ENCODE measurements at places on chromosomes 12 and 14.

DNA sequence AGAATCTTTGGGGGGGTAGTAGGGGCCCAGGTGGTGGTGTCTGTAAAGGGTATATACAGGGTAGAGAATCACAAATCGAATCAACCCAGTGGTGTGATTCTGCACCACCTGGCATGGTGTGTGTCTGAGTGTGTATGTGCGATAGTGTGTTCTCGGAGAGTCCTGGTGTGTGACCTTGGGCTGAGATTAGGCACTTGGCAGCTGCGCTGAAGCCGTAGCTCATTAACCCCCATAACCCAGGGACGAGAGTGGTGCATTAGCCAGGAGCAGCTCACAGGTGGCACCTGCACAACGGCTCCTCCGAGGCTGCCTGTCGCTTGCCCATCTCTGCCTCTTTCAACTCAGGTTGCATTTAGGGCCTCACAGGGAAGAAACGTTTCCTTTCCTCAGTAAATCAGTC is 15.6 kb upstream of the TESC start:
- no peak for DNase-seq

- DNase-seq, result no peak
These were observed 22.0 kb upstream of the MGST1 start for GRCh38 chr12:16325426-16325825.

DNA sequence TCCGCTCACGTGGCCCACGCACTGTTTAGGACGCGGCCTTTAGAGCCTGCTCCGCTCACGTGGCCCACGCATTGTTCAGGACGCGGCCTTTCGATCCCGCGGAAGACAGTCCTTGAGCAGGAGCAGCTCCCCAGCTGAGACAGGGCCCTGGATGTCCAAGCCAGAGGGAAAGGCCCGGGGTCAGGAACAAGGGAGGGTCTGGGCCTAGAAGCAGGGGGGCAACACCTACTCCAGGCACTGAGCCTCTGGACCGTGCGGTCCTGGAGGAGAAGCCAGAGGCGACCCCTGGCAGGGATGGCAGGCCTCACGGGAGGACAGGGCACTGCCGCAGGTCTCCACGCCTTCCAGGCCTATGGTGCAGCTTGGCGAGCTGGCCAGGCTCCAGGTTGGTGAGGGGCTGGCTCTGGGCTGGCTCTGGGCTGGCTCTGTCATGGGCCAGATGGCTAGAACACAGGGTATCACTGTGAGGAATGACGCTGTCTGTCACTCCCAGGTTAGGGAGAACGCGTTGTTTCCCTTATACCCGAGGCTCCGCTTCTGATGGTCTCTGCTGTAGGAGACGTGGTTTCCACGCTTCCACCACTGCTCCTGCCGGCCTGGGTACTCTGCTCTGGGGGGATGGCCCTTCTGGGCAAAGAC is 341.7 kb downstream of the TMEM121 start:
- DNase-seq, result no peak

- DNase-seq, result no peak
These were observed 27.7 kb upstream of the STAC3 start for GRCh38 chr12:57278465-57279381.

DNA sequence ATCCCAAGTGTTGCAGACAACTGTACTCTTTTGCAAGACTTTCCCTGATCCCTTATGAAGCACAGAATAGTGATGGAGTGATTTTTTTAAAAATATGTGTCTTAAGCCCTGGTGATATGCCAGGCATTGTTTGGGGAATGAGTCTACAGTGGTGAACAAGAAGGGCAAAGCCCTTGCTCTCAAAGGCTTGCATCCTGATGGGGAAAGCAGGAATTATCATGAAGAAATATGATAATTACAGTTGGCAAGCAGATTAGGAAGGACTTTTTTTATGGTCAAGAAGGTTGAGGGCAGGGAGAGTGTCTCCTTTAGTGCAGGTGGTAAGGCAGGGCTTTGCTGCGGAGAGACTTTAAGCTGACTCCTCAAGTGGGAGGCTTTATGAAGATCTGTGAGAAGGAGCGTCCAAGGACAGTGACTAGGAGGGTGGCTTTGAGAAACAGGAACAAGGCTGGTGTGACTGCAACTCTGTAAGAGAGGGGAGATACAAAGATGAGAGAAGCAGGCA is 100.2 kb downstream of the SYNE2 start:
- no peak for DNase-seq

DNA sequence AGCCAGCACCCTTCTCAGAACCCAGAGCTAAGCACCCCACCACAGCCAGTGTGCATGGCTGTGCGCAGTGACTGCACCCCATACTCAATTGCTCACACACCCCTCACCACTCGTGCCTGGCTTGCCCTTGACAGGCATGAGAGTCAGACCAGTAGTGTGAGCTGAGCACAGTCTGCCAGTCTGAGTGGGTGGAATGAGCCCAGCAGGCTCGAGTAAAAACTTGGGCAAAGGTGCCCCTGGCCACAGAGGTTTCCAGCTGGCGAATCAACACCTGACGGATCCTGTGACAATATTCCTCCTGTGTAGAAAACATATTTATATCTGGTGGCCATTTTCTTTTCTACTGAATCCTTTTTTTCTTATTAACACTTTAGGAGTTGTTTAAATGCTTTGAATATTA is 202.5 kb downstream of the TMEM117 start:
- DNase-seq, result no peak

DNA sequence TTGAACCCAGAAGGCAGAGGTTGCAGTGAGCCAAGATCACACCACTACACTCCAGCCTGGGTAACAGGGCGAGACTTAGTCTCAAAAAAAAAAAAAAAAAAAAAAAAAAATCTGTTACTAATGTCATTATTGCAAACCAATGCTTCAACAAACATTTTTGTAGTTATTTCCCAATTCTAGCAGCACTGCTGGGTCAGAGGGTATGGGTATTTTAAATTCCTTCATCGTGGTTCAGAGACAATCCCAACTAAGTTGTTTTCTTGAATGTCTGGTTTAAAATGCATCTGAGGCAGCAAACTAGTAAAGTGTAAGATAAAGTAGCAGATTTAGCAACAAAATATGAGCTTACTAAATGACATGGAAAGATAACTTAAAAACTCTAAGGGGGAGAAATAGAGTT is 65.6 kb downstream of the FERMT2 start:
- no peak for DNase-seq

- DNase-seq, result no peak
These were observed 11.7 kb upstream of the KRT73 start for GRCh38 chr12:52630008-52630500.

- DNase-seq, result no peak
These were observed 102.6 kb upstream of the SLCO1C1 start for GRCh38 chr12:20592556-20592955.

DNA sequence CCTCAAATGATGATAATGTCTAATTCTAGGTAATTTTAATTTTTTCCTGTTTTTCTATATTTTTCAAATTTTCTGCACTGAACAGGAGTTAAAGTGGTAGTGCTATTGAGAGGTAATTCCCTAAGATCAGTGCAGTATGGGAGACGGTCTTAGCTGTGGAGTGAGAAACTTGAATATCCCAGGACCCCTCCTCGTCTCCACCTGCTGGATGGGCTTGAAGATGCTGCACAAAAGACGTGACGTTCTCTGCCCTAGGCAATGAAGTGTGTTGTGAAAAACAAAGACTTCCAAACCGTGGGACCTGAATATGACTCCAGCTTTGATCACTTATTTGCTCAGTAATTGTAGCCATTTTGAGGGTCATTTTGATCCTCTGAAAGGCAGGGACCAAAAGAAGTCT is 298.1 kb downstream of the VRK1 start:
- no peak for DNase-seq

DNA sequence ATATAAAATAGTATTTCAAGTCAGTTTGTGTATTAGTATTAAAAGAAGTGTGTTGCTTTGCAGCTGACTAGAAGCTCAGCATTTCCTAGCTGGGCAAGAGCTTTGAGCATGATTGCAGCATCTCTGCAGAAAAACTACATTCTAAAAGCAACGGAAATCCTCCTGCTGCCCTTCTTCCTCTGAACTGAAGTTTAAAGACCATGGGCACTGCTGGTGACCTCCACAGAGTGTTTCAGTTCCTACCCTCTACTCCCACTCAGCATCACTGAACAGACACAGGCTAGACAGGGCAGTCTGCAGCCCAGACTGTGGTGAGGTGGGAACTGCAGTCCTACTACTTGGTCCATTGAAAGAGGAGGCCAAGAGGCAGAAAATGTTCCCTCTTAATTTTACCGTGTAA is 59.0 kb downstream of the FAR2 start:
- no peak for DNase-seq

DNA sequence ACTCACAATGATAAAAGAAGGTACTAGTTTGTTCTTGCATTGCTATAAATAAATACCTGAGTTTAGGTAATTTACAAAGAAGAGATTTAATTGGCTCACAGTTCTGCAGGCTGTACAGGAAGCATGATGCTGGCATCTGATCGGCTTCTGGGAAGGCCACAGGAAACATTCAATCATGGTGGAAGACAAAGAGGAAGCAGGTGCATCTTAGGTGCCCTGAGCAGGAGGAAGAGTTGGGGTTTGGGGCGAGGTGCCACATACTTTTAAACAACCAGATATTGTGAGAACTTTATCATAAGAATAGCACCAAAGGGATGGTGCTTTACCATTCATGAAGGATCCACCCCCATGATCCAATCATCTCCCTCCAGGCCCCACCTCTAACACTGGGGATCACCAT is 752.6 kb upstream of the FLRT2 start:
- no peak for DNase-seq

GRCh38 chr12:126874427-126875026 is 1392.4 kb upstream of the TMEM132C start:
- peak; percentile 43 for DNase-seq

DNA sequence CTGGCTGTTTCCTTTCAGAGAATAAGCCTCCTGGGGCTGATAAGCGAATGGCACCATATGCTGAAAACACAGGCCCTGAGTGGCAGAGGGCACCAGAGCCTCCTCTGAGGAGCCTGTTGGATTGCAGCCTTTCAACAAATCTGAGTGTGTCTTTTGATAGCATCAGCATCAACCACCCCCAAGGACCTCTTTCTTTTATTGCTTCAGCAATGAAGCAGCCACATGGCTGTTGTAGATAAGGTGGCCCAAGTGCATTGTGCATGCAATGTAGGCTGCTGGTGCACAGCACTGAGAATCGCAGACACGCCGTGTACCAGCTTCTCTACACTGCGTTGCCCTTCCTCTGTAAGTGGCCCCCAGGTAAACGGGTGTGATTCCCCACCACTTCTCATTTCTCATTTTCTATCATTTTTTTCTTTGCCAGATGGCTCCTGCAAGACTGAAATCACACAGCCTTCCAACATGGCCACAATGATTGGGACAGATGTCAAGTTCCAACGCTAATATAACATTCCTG is 191.7 kb downstream of the DAD1 start:
- no peak for DNase-seq

- DNase-seq, result no peak
These were observed 120.3 kb downstream of the FBXL14 start for GRCh38 chr12:1474041-1474573.

DNA sequence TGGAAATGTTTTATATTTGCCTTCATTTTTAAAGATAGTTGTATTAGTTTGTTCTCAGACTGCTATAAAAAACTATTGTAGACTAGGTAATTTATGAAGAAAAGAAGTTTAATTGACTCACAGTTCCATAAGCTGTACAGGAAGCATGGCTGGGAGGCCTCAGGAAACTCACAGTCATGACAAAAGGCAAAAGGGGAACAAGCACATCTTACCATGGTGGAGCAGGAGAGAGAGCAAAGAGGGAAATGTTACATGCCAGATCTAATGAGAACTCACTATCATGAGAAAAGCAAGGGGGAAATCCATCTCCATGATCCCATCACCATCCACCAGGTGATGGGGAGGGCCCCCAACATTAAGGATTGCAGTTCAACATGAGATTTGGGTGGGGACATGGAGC is 35.5 kb upstream of the UNC79 start:
- DNase-seq, result no peak

- peak; percentile 34 for DNase-seq
These were observed 6.3 kb upstream of the ATG14 start for GRCh38 chr14:55417955-55418354.

DNA sequence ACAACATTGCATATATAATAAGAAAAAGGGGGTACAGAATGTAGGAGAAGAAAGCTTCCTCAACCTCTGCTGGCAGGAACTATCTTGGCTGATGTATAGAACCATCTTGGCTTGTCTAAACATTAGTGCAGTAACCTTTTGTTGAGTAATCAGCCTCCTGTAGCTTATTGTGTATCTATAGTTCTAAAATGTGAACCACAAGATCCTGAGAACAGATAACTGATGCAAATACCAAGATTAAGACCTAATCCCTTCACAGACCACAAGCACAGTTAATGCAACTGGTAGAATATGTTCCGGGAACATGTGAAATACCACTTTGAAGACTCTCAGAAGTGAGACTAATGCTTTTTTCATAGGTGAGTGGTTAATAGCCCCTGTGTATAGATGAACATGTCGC is 50.7 kb upstream of the KCNC2 start:
- no peak for DNase-seq

- peak; percentile 88 for DNase-seq
These were observed 34.8 kb downstream of the FBXO21 start for GRCh38 chr12:117155278-117156060.

- DNase-seq, result no peak
These were observed 9.0 kb upstream of the SFSWAP start for GRCh38 chr12:131701705-131702572.

- DNase-seq, result peak; percentile 58
These were observed 1929.9 kb upstream of the SEL1L start for GRCh38 chr14:83463500-83464098.

- DNase-seq, result no peak
These were observed 7.3 kb upstream of the MYO1A start for GRCh38 chr12:57057067-57057751.

- DNase-seq, result no peak
These were observed 50.3 kb downstream of the IFT81 start for GRCh38 chr12:110174373-110174996.

DNA sequence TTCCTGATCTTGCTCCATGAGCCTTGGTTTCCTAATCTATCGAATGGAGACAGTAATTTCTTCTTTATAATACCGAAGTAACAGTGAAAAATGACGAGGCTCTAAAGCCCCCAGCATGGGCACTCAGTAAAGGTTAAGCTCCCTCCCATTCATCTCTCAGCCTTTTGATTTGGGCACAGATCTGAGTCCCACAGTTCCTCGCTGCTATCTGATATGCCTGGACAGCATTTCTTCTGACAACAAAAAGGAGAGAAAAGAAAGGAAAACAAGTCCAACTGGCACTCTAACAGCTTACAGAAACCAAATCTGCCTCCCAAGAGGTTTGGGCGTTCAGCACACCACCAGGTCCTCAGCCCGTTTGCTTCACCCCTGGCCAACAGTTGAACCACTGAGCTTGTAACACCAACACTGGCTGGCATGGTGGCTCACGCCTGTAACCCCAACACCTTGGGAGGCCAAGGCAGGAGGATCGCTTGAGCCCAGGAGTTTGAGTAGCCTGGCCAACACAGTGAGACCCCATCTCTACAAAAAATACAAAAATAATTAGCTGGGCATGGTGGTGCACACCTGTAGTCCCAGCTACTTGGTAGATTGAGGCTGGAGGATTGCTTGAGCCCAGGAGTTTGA is 19.5 kb downstream of the CCDC88C start:
- DNase-seq, result no peak
